ENCODE measurements at places on chromosomes 1 and 21.

- no peak for DNase-seq
Measured at GRCh38 chr1:96771847-96772246, 50.3 kb downstream of the PTBP2 start.

DNA sequence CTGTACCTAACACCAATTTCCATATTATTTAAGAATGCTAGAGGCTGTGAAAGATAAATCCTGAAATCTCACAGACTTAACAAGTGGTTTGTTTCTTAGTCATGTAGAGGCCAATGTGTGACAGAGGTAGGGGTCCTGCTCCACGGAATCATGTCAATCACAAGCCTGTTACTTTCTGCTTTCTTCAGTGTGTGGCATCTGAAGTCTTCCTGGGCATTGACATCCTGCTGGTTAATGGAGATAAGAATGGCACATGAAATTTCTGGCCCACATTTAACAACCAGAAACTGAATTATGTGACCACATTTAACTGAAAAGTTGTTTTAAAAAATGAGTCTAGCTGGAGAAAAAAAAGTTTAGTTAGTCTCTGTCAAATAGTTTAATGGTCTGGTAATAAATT, 68.3 kb upstream of the PLA2G4A start:
- DNase-seq: no peak

GRCh38 chr1:4271338-4271998, 371.4 kb upstream of the C1orf174 start:
- no peak for DNase-seq

GRCh38 chr1:94247138-94248094, 10.0 kb upstream of the ARHGAP29 start:
- DNase-seq: peak; percentile 74

DNA sequence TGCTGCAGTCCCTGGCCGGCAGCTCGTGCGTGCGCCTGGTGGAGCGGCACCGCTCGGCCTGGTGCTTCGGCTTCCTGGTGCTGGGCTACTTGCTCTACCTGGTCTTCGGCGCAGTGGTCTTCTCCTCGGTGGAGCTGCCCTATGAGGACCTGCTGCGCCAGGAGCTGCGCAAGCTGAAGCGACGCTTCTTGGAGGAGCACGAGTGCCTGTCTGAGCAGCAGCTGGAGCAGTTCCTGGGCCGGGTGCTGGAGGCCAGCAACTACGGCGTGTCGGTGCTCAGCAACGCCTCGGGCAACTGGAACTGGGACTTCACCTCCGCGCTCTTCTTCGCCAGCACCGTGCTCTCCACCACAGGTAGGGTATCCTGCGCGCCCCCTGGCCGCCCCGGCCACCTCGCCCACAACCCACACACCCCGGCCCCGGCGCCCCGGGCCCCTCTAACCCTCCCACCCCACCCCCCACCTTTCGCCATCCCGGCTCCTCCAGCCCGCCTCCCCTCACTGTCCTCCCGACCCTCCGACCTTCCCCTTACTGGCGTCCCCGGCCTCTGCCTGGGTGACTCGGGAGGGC, 352 bp downstream of the KCNK1 start:
- no peak for DNase-seq

DNA sequence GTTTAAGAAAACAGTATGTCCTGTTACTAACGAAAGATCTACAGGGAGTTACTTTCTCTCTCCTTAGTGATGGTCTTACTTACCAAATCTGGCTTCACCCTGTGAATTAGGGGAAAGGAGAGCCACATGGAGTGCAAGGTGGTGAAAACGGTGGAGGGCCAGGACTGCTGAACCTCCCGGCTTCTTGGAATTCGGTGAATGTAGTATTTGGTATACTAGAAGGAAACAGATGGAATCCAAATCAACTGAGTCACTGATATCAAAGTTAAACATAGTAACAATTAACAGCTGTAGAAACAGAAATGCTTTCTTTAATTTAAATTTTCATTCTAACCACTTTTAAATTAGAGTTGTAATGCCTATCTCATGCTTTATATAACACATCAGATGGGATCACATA, 45.7 kb downstream of the ALG14 start:
- DNase-seq: no peak

DNA sequence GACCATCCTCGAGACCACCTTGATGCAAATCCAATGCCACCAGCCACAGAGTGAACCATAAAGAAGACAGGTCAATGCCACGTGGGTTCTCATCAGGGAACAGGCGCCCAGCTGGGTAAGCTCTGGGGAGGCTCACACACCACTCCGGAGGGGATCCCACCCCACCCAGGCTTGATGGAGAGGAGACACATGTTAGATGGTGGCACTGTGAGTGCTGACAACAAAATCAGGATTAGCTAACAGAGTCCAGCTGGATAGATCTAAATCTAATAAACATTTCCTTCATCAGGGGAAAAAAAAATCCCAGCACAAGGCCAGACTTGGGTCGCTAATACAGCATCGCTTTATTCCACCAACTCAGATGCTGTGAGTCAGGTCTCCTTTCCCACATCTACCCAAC, 132.2 kb upstream of the TNR start:
- no peak for DNase-seq

- no peak for DNase-seq
Measured at GRCh38 chr1:212783976-212784375, 7.6 kb downstream of the NSL1 start.

DNA sequence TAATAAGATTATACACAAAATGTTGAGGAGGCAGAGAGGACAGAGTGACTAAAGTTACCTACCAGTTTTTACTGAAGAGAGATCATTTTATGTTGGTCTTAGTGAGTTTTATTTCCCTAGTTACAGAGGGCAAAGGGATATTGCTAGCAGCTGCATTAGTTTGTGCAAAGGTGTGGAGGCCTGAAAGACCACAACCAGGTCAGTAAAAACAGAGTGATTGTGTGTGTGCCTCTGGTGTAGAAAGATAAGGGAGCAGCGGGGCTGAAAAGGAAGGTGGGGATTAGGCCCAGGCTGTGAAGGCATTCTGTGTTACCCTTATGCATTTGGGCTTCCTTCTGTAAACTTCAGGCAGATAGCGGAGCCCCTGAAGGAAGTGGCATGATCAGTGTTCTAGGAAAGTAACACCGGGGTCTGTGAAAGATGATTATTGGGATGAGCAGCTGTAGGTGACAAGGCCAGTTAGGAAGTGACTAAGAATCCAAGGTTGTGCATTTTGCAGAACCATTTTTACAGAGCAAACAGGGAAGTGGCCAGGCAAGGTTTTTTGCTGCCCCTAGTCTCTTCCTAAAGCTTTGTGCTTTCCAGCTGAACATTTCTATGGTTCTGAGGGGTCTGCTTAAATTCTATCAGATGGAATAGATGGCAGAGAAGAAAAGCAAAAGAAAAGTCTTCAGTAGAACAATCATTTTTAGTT, 3.7 kb downstream of the GADD45A start:
- DNase-seq: no peak

- peak; percentile 84 for DNase-seq
Measured at GRCh38 chr1:923131-923990, at the start of gene SAMD11. TSS of gene SAMD11 (plus strand) at chr1:923923. CDS start at chr1:924432, 509 bp downstream.

DNA sequence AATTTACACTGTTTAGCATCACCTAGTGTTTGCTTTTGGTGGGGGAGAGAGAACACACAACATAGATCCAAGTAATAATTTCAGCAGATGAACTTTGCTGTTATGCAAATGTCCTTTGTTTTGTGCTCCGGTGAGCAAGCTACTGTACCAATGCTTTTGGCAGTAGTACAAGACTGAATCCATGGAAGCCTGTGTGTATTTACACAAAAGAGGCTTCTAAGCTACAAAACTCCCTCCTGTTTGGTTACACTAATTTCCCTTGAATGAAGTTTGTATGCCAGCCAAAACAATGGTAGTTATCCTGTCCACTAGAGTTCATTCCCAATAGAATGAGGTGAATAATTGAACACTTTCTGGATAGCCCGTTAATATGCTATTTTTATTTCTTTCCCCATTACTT, 320.5 kb downstream of the KCTD3 start:
- DNase-seq: no peak

- DNase-seq: peak; percentile 39
Measured at GRCh38 chr1:44688760-44689446, 14.4 kb downstream of the ARMH1 start.

- peak; percentile 61 for DNase-seq
Measured at GRCh38 chr1:23916209-23917131, 3.3 kb upstream of the CNR2 start.

All from ovary (tissue), 10 donors.